ENCODE measurements at places on chromosomes 7 and 10.

DNA sequence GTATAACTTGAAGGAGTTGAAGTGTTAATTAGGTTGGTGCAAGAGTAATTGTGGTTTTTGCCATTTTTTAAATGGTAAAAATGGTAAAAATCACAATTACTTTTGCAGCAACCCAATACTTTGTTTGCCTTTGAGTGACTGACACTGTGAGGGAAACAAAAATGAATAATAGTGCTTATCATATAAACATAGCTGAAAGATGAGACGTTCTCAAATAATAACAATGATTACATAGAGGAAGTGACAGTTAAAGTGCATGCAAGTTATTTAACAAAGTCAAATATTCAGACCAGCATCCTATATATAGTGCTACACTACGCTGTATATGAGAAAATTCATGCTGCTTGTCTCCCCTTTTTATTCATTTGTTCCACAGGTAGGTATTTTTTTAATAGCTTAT is 4.7 kb upstream of the HBP1 start:
- no peak for DNase-seq

GRCh38 chr10:106296750-106297392 is 867.6 kb downstream of the SORCS1 start:
- no peak for DNase-seq

- no peak for DNase-seq
These were observed 63.2 kb downstream of the GPR37 start for GRCh38 chr7:124702385-124702784.

DNA sequence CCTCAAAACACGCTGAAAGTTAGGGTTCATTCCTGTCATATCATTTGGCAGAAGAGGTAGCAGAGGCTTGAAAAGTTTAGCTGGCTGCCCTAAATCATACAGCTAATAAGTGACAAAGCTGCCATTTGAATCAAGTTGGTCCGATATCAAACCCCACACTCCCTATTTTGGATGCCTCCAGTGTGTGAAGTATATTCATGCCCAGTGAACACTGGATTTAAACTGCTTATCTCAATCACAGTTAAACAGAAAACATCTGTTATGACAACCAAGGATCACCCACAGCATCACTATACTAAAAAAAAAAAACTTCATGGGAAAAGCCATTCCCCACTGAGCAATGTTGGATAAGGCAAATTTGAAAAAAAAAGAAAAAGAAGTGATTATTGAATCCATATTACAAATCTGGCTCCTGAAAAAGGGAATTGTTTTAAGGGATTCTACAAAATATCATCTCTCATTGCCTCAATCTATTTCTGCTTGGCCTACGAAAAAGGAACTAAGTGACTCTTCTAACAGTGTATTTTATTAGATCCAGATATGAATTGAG is 48.3 kb downstream of the ABCB1 start:
- no peak for DNase-seq

GRCh38 chr7:33091641-33092191 is 17.5 kb downstream of the RP9 start:
- DNase-seq = no peak

DNA sequence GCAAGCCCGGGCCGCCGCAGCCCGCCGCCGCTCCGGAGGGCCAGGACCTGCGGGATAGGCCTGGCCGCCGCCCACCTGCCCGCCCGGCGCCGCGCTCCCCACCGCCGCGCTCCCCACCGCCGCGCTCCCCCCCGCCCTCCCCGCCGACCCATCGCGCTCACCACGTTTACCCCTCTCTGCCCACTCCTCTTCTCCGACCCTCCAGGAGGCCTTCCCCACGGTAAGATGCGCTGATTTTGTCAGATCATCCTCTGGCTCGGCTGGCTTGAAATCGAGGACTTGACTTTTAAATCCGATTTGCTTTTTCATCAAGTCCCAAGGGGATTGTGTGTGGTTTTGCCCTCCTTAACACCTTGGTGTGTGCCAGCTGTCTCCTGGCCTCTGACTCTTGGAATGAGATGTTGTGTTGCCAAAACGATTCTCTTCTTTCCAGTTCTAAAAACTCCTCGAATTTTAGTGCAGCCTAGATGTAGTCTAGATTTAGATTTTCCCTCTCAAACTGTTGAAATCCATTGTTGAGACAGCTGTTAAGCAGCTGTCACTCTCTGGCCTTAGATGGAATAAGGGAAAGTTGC is 738 bp downstream of the POM121 start:
- DNase-seq = no peak

DNA sequence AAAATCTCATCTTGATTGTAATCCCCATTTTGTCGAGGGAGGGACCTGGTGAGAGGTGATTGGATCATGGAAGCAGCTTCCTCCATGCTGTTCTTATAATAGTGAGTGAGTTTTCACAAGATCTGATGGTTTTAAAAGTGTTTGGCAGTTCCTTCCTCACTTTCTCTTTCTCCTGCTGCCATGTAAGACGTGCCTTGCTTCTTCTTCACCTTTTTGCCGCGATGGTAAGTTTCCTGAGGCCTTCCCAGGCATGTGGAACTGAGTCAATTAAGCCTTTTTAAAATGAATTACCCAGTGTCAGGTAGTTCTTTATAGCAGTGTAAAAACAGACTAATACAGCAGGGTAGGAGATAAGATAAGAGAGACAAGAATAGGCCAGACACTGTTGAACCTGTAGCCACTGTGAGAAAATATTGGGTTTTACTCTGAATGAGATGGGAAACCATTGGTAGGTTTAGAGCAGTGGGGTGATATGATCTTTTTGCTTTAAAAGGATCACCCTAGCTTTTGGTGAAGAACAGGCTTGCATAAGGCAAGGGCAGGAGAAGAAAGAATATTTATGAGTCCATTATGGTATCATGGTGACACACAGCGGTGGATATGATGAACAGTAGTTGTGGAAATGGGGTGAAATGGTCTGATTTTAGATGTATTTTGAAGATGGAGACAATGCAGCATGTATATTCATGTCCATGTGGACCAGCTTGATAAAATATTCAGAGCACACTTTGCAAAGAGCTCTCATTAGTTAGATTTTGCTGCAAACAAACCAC is 11.5 kb downstream of the OR6B1 start:
- no peak for DNase-seq

DNA sequence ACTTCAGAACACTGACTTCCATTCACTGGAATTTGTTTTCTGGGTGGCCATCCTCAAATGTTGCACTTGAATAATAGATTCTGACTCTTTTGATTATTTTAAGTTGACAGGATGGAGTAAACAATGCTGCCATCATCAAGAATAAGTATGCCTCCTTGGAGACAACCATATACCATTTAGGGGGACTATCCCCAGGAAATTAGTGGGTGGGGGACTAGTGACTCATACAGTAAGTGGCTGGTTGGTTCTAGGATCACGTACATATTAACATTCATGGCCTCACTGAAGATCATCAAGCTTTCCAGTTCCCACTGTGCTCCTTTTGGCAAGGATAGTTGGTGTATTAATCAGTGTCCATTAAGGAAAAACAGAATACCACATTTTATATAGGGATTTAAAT is 615.2 kb downstream of the CCSER2 start:
- DNase-seq = no peak

- no peak for DNase-seq
These were observed 73.7 kb upstream of the TMEM229A start for GRCh38 chr7:124106575-124106974.

DNA sequence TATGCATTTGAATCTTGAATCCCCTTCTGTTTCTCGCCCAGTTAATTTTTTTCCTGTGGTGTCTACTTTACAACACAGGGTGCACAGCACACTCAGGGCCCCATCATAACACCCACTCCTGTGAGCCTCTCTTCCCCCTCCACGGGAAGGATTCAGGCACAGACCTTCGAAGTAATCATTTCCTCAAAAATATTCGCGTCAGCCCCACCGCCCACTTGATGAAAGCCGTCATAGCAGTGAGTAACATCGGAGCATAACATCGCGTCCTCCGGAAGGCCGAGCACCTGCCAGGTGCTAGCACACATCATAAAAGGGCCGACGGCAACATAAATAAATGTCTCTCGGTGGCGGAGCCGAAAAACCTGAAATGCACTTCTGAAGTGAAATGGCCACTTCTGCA is 201.7 kb upstream of the ADARB2 start:
- no peak for DNase-seq

DNA sequence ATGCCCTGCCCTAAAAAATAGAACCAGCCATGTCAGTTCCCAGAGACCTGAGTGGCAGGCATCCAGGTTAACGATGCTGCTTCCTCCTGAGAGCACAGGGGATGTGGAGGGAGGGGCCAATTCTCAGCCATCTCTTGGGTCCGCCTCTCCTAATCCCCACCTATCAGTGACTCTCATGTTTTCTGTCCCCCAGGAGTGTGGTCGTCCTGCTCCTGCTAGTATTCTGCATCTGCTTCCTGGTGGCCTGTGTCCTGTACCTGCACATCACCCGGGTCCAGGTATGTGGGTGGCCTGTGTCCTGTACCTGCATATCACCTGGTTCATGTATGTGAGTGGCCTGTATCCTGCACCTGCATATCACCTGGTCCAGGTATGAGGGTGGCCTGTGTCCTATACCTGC is 105.3 kb downstream of the ADCY1 start:
- no peak for DNase-seq

DNA sequence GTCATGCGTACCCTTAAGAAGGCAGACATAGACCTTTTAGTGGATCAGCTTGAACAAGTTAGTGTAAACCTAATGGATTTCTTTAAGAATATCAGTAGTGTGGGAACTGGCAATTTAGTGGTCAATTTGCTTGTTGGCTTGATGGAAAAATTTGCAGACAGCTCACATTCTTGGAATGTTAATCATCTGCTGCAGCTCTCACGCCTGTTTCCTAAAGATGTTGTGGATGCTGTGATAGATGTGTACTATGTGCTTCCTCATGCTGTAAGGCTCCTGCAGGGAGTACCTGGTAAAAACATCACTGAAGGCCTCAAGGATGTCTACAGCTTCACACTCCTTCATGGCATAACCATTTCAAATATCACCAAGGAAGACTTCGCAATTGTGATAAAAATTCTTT is 103.4 kb downstream of the ABCA13 start:
- no peak for DNase-seq

- DNase-seq = no peak
These were observed 44.0 kb downstream of the CREB3L2 start for GRCh38 chr7:137957887-137958286.

GRCh38 chr10:110416776-110417711 is 80.7 kb upstream of the DUSP5 start:
- no peak for DNase-seq

- no peak for DNase-seq
These were observed 750.7 kb upstream of the PHF14 start for GRCh38 chr7:10222976-10223375.

DNA sequence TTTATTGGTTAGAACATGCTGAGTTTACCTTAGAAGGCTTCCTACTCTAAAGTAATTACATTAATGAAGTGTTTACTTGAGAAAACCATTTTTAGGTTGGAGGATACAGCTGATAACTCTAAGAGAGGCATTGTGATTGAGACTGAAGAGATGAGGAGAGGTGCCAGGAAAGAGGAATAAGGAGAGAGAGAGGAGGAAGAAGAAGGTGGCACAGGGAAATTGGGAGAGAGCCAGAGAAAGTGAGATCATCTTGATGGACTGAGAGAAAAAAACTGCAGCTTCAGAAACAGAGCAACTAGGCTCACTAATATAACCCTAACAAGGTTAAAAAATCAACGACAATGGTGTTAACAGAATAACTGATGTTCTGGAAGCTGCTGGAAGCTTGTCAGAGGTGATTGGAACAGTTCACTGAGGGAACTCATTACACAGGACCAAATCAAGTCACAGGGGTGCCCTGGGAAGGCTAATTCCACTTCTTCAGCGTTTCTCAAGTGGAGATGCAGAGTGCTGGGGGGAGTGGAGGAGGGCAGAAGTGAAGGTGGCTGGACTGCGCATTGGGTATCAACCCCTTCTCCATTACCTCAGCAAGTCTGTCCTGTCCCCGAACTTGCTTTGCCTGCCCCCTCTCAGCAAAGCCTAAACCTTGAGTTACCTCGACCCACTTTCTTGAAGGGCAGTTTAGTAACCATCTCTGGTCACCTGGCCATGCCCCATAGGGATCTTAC is 6.9 kb upstream of the SORBS1 start:
- no peak for DNase-seq

GRCh38 chr10:44415121-44415520 is 30.2 kb upstream of the CXCL12 start:
- DNase-seq = no peak

DNA sequence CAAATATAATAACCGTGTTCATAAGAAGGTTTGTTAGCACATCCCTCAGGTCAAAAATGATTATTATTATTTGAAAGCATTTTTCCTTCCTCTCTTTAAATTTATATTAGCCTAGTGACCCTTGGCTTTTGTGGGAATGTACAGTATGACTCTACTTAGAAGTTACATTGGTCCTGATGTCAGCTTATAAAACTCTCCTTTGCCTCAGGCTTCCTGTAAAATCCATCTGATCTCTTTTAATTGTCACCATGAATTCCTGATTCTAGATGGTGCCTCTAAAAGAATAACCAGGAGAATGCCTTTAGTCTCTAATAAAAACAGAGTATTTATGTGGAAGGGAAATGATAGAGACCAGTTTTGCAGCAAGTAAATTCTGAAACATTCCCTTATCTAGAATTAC is 1134.4 kb downstream of the XPNPEP1 start:
- no peak for DNase-seq

- no peak for DNase-seq
These were observed 15.9 kb upstream of the ST8SIA6 start for GRCh38 chr10:17470246-17470645.

- no peak for DNase-seq
These were observed 2.3 kb upstream of the CREB5 start for GRCh38 chr7:28409716-28410627.

DNA sequence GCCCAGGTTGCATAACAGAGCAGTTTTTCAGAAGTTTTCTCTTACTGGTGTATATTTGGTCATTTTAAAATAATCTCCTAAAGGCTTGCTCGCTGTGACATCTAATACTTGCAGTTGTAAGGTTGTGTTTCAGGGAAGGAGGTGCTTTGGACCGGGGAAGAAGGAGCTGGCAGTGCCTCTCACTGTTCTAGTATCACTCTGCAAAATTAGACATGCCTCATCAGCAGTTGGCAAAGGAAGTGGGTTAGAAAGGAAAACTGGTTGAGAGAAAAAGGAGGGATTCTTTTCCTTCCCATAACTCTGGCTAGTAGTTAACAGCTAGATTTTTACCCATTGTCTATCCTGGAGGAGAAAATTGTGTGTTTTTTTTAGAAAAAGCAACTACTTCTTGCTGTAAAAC is 34.8 kb downstream of the CUL1 start:
- DNase-seq = no peak
